HepG2 (cell line): ENCODE measurements at places on chromosomes 2 and 18. TPM values are rescaled to one million over a fixed set of nuclear protein-coding genes. Genes with fewer than 3 reads are reported as not detected.

GRCh38 chr2:23009545-23010149 is 375.3 kb upstream of the KLHL29 start:
- DNase-seq, result no peak

GRCh38 chr2:16368328-16368727 is 297.3 kb downstream of the CYRIA start:
- no peak for DNase-seq

- DNase-seq, result no peak
Observed at GRCh38 chr18:58860747-58861231, 3.9 kb upstream of the ZNF532 start.

DNA sequence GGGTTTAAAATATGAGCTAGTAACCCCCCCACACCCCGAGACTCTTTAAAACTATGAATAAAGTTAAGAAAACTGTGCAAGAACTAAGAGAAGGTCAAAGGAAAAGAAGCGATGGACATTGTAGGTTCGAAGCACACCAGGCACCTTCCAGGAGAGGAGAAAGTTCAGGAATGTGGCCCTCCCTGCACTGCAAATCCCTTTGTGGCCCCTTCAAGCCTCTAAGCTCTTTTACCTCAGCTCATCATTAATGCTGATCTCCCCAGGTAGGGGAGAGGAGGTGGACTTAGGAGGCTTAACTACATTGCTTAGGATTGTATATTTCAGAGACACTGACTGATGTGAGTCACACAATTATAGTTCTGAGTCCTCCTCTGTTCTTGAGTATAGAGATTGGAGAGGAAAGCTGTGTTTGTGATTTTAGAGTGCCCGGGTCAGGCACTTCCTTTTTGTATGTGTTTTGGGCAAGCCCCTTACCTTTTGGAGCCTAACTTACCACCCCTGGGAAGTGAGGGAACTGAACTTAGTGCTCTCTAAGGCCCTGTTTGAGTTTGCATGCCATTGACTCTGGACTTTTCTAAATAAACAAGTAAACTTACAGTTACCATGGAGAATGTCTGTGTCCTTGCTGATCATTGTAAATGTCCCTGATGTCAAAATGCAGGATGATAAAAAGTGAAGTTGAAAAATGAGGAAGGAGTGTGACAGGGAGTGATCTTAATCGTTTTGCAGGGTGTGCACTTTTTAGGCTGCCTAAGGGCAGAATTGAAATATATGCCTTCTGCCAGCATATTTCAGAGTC is 140.8 kb upstream of the ZEB2 start:
- no peak for DNase-seq

- DNase-seq, result no peak
Observed at GRCh38 chr2:155485141-155485842, 786.8 kb downstream of the KCNJ3 start.

GRCh38 chr2:228840113-228840742 is 430.9 kb downstream of the PID1 start:
- no peak for DNase-seq

GRCh38 chr2:134783912-134784311 is 54.5 kb upstream of the ACMSD start:
- DNase-seq, result no peak

- no peak for DNase-seq
Observed at GRCh38 chr2:211144078-211144477, 587.7 kb downstream of the CPS1 start.

ANKRD30B gene
- not detected in 2 replicates for total RNA-seq
